ENCODE measurements at places on chromosomes 11 and 22. TPM values are rescaled to one million over a fixed set of nuclear protein-coding genes. Genes with fewer than 3 reads are reported as not detected.

GRCh38 chr11:1925373-1926155, 6.1 kb downstream of the TNNT3 start:
- no peak for DNase-seq

DNA sequence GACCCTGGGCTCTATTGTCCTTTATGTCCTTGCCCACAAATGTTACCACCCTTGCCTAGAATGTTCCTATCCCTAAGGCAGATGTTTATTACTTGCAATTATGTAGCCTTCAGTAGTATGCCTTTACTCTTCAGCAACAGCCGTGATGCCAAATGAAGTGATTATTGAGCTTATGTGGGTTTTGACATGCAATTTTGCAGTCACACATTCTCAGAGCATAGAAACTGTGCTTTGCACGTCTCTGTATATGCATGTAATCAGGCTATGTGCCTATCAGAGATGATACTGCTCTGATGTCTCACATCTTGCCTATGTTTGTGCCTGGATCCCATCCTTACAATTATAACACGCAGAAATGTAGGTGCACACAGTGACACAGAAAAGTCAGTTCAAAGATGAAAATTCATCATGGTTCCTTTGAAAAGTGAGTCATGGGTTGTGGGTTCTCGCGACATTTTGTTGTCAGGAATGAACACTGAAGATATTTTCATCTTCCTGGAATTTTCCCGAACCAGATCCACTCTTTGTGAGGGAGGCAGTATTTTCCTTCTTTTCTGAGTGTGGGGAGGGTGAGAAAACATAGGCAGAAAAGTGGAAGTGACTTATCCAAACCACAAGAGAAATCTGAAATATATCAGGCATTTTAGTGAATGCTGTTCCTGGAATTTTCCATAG, 81.1 kb downstream of the BMAL1 start:
- no peak for DNase-seq

- no peak for DNase-seq
Observed at GRCh38 chr22:20472629-20473442, 22.8 kb downstream of the KLHL22 start.

GRCh38 chr11:109707411-109707810, 285.4 kb downstream of the C11orf87 start:
- DNase-seq, result no peak

GRCh38 chr22:29524442-29525191, 28.9 kb downstream of the THOC5 start:
- DNase-seq, result peak; percentile 25

Gene TRIM6
- total RNA-seq, result 5.3 TPM

GRCh38 chr11:14905104-14906033, 13.3 kb upstream of the CYP2R1 start:
- peak; percentile 33 for DNase-seq

DNA sequence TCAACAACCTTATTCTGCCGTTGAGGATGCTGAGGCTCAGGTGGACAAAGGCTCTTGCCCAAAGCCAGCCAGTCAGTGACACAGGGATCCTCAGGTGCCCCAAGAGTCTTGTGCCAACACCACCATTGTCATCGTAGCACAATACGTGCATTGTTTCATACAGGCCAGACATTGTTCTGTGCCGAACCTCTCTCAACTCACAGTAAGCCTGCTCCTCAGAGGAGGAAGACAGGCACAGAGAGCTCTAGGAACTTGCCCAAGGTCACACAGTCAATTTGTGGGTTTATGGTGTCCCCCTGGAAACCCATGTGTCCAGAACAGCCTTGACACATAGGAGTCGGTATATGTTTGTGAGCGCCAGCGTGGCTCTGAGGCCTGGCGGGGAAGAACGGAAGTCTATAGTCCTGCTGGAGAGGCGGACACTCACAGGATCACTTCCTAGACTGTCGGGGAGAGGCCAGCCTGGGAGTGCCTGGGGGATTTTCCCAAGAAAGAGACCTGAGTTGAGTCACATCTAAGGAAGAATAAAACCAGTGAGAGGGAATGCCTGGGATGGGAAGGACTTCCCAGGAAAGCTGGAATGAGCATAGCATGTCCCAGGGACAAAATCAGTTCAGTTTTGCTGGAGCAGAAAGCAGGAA, 20.2 kb downstream of the LIF start:
- DNase-seq, result no peak

GRCh38 chr22:19733755-19734154, 10.4 kb downstream of the GP1BB start:
- no peak for DNase-seq

- no peak for DNase-seq
Observed at GRCh38 chr11:92324890-92325289, 100.3 kb downstream of the FAT3 start.

- DNase-seq, result peak; percentile 78
Observed at GRCh38 chr11:107563702-107564101, 1.8 kb downstream of the ALKBH8 start.

GRCh38 chr11:14118072-14118471, 155.5 kb downstream of the SPON1 start:
- no peak for DNase-seq

Gene PLEKHA7
- 0.09 TPM for total RNA-seq

GRCh38 chr11:95239871-95240649, 9.1 kb upstream of the SESN3 start:
- no peak for DNase-seq

DNA sequence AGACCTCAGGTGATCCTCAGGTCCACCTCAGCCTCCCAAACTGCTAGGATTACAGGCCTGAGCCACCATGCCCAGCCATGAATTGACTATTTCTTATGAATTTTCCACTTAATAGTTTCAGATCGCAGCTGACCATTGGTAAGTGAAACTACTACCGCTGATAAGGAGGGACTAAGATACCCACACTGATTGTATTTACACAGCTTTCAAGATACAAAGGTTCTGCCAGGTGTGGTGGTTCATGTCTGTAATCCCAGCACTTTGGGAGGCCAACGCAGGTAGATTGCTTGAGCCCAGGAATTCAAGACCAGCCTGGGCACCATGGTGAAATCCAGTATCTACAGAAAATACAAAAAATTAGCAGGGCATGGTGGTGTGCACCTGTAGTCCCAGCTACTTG, 3.9 kb downstream of the CHEK2 start:
- DNase-seq, result no peak

Gene CYTH4
- total RNA-seq, result 0.72 TPM

Gene ANKRD42
- total RNA-seq, result 8.3 TPM

DNA sequence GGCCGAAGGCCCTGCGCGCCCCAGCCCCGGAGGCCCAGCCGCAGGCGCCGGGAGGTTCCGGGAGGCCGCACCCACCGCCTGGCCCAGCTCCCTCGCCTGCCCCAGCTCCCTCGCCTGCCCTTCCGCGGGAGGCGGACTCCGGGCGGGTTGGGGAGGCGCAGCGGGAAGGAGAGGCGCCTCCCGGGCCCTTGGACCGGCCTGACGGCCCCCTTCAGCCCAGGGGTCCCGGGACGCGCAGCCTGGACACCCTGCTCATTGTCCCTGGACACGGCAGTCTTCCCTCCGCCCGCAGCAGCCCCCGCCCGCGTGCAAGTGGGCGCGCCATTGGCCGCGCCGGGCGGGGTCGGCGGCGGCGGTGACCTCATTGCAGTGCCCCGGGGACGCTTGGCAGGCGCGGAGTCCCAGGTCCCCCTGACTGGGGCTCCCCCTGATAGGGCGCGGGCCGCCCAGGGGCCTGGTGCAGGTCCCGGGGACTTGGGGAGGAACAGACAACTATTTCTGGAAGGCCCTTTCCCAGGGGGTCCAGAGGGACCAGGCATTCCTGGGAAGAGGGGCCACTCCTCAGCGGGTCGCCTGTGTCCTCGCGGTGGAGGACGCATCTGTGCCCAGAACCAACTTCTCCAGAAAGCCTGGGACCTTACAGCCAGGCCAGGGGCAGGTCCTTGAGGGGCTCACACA, 501 bp downstream of the CD151 start:
- DNase-seq, result peak; percentile 35

Gene SLC22A25
- not detected for total RNA-seq

DNA sequence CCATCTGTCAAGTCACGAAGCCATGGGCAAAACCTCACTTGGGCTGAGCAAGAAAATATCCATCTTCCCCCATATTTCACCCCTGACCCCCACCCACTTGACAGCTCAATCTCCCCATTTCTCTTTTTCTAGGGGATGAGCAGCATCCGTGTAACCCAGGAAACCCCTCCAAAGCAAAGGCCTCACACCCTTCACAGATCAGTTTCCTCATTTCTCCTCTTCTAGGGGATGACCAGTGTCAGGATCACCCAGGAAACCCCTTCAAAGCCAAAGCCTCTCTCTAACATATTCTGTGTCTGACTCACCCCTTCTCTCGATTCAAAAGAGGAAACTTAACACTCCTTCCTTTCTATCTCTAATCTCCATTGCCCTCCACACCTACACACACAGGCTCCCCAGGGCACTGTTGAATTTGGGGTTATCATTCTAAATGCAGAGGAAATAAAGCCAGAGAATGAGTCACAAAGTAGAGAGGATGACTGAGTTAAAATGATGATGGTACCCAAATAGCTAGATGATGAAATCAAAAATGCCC, 439.7 kb downstream of the BUD13 start:
- DNase-seq, result no peak

DNA sequence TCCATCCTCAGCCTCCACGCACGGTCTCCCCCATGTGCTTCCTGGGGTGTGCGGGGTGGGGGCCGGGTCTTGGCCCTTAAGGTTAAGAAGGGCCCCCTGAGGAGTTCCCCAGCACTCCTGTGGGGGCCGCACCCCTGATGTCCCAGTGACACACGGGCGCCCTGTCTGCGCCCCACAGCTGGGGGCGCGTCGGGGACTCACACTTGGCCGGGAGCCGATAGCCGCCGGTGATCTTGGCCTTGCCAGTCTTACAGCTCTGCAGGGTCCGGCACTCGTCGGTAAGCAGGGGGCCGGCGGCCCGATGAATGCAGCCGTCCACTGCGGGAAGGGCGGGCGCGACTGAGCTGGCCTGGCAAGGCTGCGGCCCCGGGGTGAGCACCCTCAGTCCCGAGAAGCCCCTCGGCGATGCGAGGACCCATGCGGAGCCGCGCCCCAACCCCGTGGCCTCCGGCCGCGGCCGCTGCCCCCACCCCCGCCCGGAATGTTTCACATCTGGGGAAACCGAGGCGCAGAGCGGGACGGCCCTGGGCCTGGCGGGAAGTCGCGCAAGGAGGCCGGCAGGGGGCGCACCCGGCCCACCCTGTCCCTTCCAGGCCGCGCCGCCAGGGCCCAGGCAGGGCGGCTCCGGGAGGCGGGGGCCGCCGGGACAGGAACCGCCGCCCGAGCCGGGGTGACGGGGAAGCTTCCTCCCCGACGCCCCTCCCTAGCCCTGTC, 13.9 kb downstream of the OTUB1 start:
- peak; percentile 68 for DNase-seq

DNA sequence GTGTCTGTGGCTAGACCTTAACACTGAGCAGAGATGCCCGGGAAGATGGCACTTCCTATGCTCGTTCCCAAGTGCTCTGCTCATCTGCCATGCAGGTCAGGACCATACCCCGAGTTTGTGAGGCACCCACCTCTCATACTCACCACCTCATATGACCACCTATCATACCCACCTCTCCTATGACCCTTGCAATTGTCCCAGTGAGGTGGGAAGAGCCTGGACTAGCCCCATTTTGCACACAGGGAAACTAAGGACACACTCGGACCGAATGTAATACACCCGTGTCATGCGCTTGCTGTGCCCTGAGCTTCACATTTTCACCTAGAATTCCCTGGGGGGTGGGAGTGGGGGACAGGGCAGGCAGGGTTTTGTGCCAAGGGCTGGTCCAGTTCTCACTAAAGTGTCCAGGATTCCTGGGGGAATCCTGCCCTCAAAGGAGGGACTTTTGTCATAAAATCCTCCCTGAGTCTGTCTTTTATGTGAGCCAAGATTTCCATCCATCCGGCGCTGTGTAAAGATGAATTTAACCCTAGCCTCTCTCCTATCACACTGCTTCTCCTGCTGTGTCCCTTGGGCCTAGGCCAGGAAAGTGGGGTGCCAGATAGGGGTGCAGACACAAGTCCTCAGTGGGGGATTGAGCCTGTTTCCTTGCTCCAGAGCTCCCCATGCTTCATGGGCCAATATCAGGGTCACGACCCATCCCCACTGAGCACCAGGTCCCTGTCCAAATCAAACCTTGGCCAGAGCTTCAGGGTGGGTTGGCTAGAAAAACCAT, 20.0 kb downstream of the TPBGL start:
- no peak for DNase-seq

Gene PIH1D2
- 5.5 TPM for total RNA-seq

Measured in fibroblast of the aortic adventitia (primary cell).